ENCODE measurements at places on chromosomes 6 and 20.

GRCh38 chr20:44464514-44464913 lies 11.2 kb upstream of the TTPAL start:
- DNase-seq, result no peak

GRCh38 chr20:20668639-20669038 lies 43.8 kb downstream of the RALGAPA2 start:
- DNase-seq, result no peak

DNA sequence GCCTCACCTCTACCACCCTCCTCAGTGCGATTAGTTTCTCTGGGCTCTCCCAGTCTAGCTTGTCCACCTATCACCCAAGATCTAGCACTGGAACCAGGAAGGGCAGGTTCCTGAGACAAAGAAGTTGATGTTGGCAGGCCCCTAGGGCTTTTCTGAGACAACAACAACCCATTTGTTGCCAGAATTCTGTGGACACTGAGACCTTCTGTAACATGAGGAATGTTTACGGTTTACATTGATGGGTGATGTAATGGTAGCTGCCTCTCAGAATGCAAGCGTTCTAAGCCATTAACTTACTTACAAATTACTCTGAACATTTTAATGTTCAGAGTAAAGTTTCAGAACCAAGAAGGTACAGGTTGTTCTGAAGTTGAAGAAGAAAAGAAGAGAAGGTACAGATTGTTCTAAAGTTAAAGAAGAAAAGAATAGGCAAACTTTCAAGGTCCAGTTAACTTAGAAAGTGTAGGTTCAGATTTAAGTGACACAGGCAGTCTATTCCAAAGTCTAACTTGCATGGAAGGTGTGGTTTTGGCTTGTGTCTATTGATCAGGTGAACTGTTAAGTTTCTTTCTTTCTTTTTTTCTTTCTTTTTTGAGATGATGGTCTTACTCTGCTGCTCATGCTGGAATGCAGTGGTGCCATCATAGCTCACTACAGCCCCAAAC lies 3.7 kb upstream of the MED23 start:
- DNase-seq, result no peak

- no peak for DNase-seq
Measured at GRCh38 chr6:33001685-33002084, 7.7 kb downstream of the HLA-DOA start.

DNA sequence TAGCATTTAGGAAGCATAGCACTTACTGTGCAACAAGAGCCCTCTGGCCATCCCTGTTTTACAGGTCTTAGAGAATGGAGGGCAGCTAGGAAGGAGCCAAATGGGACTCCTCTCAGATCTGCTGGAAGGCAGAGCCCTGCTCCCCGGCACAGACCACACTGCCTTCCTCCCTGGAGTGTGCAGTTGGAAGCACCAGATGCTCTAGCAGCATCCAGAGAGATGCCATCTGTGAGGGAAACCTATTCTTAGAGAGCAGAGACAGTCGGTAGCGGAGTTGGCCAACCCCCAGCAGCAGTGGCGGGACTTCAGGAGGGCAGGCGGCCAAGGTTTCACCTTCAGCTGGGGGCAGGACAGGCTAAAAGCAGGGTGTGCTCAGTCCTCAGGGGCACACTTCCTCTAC lies 16.7 kb upstream of the E2F1 start:
- no peak for DNase-seq

DNA sequence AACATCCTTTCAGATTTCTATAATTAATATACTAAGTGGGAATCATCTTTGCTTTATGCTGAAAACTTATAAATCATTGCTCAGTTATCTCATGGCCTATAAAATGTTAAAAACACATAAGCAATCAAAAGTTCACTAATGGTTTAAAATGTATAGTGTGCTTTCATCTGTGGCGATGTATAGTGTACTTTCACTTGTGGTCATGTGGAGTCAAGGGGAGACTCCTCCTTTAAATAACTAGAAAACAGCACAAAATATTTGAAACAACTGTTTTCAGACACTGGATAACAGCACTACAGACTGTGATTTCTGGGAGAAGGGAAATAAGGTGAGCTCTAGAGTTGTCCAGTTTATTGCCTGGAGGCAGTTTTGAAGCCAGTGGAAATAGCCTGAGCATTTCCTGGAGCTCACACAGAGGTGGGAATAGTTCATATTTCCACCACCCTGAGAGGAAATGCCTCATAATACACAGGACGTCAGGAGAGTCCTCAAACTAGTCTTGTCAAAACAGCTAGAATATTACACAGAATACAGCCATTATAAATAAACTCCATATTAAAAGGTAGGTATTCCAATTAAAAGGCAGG lies 89.4 kb downstream of the CEP162 start:
- DNase-seq, result no peak

GRCh38 chr20:40646361-40646760 lies 42.7 kb downstream of the MAFB start:
- no peak for DNase-seq

GRCh38 chr20:8246153-8246552 lies 114.1 kb downstream of the PLCB1 start:
- DNase-seq, result no peak

- DNase-seq, result peak; percentile 53
Measured at GRCh38 chr6:11575408-11576033, 38.0 kb downstream of the TMEM170B start.

DNA sequence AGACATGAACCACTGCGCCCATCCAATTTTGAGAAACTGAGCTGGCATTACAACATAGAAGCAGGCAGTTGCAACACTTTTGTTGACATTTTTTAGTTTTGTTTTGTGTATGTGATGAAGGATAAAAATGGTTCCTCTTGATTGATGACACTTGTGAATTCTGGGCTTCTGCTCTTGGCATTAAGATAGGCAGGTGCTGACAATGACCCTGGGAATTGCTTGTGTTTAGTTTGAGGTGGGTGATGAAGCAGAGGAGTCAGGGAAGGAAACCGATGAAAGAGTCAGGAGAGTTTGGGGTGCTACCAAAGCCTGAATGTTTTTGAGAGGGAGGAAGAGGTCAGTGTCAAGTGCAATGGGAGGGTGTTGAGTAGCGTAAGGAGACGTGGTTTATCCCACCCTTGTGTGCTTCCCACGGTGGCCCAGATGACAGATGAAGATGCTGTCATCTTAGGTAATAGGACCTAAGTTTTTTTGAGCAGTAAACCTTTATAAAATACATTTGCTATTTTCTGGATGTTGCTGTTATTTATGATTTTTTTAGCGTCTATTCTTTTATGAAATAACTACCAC lies 19.4 kb downstream of the CDS2 start:
- no peak for DNase-seq

GRCh38 chr20:41123631-41124030 lies 13.7 kb upstream of the PLCG1 start:
- no peak for DNase-seq

GRCh38 chr6:42915732-42916131 lies at the start of gene PTCRA:
Gene PTCRA (plus strand): TSS chr6:42916053. CDS start chr6:42916070, 17 bp downstream.
- DNase-seq, result no peak

GRCh38 chr20:62874964-62875344 lies 13.3 kb upstream of the TCFL5 start:
- DNase-seq, result no peak

GRCh38 chr20:40279390-40279789 lies 409.6 kb downstream of the MAFB start:
- no peak for DNase-seq

DNA sequence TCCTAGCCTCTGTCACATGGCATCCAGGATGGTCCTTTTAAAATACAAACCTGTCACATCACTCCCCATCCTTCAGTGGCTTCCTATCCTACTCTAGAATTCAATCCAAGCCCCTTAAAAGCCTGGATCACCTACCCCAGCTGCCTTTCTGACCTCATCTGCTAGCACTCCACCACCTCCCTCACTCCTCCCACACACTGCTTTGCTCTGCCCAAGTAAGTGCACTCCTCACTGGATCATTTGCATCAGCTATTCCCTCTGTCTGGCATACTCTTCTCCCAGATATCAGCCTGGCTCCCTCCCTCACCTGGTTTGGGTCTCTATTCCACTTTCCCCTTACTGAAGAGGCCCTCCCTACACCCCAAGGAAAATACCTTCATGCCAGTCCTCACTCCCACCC lies 10.5 kb downstream of the C6orf136 start:
- no peak for DNase-seq

- no peak for DNase-seq
Measured at GRCh38 chr6:87687296-87687695, 14.7 kb downstream of the AKIRIN2 start.

- DNase-seq, result no peak
Measured at GRCh38 chr20:60053125-60053817, 95.0 kb downstream of the CDH26 start.

GRCh38 chr6:157023958-157024357 lies 246.8 kb downstream of the ARID1B start:
- no peak for DNase-seq

GRCh38 chr6:127879685-127880084 lies 21.2 kb downstream of the THEMIS start:
- peak; percentile 66 for DNase-seq

DNA sequence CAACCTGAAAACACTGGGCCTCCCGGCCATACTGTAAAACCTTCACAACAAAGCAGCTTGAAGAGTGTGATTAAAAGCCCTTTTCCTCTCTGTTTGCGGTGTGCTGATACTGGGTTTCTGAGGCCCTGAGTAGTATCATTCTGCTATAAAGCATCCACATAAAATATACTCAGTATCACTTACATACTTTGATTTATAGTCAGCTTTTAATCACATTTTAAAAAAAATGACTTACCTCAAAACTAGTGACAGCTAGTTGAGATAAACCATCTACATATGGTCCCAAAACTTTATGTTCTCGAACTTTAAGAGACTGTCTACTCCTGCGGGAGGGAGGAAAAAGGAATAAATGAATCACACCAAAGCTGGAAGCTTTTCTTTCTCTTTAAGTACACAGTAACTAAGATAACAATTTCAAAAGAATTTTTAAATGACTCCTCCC lies 135.7 kb downstream of the KIF13A start:
- no peak for DNase-seq

DNA sequence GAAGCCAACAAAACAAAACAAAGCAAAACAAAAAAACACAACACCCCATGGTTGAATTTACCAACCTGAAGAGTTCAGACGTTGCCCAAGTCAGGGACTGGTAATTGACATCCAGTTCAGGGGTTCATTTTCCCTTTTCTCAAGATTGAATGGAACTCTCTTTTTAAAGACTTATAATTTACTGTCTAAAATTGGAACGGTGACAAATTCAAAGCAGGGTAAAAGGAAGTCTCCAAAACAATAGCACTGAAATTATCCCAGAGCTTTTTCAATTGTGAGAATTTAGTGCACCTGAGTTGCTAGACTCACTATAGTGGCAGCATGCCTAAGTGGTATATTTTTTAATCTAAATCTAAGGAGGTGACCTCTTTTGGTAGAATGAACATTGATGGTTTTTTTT lies 90.9 kb upstream of the PREP start:
- DNase-seq, result no peak

DNA sequence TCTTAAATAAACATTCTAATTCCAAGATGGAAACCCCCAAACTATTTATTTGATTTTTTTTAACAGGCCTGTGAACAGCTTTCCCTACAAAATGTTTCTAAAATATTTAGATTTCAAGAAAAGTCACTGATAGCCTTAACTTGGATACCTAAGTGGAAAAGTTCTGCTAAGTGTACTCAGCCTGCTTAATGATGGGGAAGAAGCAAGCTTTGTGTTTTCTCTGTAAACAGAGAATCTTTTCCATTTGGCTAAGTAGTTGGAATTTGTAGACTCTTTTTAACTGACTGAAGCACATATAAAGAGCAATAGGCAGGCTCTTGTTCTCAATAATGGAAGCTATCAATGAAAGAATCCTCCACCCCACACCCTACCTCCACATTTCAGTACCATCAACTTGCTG lies 108.2 kb downstream of the KIF6 start:
- no peak for DNase-seq

- DNase-seq, result no peak
Measured at GRCh38 chr6:161091972-161092701, 100.6 kb downstream of the MAP3K4 start.

DNA sequence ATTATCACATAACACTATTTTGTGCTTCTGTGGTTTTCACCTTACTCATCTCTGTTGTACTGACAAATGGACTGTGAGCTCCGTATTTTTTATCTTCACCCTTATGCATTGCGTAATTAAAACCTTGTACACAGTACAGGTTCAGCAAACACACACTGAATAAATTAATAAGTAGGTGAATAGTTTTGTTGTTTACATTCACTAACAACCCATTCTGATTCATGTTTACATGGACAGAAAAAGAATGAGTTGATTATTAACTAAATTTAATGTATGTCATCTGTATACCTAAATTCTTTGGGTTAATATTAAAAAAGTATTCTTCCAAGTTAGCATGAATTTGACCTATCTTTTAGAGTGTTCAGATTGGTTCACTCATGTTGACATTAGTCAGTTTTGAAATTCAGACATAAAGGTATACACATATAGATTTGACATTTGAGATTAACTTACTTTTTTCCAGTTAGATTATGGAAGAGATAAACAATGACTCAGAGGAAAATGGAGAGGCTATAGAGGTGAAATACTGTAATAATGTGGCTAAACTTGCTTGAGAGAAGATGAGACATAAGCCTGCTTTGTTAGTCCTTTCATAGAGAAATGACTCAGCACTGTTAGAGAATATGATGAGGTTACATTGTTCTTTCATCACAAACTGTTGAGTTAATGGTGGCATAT lies 541.7 kb upstream of the FLRT3 start:
- no peak for DNase-seq

GRCh38 chr6:32047855-32048766 lies 9.9 kb downstream of the CYP21A2 start:
- DNase-seq, result peak; percentile 88

- no peak for DNase-seq
Measured at GRCh38 chr6:150897400-150897943, 32.0 kb downstream of the MTHFD1L start.

DNA sequence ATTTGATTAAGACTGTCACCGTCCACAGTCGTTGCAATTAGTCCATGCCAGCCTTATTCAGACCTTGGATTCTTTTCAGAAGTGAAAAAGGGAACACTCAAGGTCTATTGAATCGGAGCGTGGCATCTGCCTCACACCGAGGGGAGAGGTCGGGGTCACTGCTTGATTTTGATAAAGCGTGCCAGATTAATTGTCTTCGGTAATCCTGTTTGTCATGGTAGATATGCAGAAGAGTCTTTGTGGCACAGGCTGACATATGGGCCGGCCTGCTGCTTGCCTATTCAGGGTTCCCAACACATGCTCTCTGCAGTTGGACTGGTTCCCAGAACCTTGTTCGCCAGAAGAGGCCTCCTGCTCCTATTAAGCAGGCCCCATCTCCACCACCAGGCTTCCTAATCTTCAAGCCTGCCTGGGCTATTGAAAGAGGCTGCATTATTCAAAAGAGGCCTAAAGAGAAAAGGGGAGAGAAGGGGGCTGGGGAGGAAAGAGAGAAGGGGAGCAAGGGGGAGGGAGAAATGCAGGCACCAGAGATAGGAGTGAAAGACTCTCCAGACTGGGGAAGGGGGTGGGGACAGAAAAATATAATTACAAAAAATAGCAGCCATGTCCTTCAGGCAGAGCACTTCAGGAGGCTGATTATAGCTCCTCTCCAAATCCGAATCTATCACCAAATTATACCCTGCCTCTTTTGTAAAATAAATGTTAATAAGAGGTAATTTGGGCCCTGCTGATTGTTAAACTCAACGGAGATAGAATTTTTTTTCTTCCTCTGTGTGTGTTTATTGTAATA lies 611.3 kb downstream of the HDGFL1 start:
- DNase-seq, result no peak

Data from nephron progenitor cell (in vitro differentiated cells).